NCI-H2081 treated with DMSO at 0.1 percent for 48 hours (cell line): ENCODE measurements at places on chromosomes 12 and 14.

GRCh38 chr12:26298785-26299621 is 103.6 kb downstream of the SSPN start:
- no peak for DNase-seq

GRCh38 chr14:77306851-77307496 is 13.7 kb downstream of the POMT2 start:
- DNase-seq, result no peak

DNA sequence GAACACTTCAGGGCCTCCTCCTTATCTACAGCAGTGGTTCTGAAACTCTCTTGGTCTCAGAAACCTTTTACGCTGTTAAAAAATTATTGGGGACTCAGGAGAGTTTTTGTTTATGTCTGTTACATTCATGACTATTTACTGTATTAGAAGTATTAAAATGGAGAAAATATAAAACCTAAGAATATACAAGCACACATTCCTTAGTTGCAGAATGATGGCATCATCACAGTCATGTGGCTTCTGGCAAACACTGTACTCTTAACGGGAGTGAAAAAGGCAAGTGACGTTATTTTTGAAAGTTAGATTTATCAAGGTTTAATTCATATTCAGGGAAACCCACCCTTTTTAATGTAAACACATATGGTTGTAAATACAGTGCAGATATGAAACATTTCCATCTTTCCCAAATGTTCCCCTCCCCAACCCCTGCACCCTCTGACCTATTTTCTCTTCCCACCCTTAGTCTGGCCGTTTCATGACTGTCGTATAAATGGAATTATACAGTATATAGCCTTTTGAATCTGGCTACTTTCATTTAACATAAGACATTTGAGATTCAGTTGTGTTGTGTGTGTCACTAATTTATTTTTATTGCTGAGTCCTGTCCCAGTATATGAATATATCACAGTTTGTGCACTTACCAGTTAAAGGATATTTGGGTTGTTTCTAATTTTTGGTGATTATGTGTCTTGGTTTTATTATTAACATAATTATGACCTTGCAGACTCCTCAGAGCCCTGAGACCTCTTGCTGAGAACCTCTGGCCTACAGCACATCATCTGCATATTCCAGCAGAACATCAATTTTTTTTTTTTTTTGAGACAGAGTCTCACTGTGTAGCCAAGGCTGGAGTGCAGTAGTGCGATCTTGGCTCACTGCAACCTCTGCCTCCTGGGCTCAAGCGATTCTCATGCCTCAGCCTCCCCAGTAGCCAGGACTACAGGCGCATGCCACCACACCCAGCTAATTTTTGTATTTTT is 457.0 kb downstream of the PCNX1 start:
- DNase-seq, result no peak

GRCh38 chr12:58930770-58931324 is 10.5 kb upstream of the LRIG3 start:
- no peak for DNase-seq

- no peak for DNase-seq
These were observed 133.1 kb downstream of the TMEM30B start for GRCh38 chr14:61147831-61148549.

GRCh38 chr14:39383741-39384140 is 48.5 kb downstream of the FBXO33 start:
- no peak for DNase-seq

DNA sequence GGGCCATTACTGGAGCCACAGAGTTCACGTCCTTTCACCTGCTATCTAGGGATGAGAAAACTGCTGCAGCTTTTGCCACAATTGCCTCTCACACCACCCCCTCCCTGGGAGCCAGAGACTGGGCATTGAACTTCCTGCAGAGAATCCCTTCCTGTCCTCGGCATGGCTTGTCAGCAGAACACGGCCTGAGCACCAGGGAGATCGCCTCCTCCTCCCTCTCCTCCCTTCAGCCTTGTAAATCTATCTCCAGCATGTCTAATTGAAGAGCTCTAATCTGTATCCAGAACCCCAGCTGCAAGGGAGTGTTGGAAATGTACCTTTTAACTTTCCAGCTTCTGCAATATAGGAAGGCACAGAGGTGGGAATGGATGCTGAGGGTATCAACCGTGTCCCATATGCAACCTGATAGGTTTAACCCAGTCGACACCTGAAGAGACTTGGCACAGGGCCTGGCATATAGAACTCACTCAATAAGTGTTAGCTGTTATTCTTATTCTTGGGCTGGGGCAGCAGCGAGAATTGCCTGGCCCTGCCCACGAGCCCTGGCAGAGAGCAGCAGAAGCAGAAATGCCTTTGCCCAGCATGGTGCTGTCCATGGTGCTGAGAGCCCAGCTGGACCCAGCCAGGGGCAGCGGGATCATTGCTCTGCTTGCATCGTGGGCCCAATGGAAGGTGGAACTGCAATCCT is 26.8 kb downstream of the TMEM63C start:
- DNase-seq, result peak; percentile 35

- no peak for DNase-seq
These were observed 34.8 kb downstream of the DUSP16 start for GRCh38 chr12:12527820-12528296.

GRCh38 chr12:109572506-109572845 is 828 bp downstream of the MMAB start:
- DNase-seq, result no peak

DNA sequence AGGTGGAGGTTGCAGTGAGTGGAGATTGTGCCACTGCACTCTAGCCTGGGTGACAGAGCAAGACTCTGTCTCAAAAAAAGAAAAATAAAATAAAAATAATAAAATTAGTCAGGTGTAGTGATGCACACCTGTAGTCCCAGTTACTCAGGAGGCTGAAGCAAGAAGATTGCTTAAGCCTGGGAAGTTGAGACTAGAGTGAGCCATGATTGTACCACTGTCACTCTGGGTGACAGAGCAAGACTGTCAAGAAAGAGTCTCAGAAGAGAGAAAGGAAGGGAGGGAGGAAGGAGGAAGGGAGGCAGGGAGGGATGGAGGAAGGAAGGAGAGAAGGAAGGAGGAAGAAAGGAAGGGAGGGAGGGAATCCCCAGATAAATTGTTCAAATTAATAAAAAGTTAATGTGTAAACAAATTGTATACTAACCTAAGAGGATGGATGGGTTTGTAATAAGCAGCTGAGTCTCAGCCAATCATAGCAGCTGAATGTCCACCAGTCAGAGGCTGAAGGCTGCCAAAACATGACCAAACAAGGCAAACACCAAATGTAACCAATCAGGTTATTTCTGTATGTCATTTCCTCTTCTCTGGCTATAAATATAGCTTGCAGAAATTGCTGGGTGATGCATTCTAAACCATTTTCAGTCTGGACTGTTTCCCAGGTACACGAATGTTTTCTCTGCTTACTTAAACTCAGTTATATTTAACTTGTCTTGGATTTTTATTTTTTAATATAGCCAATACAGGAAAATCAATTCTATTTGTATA is 6.1 kb upstream of the CDCA4 start:
- DNase-seq, result no peak

- DNase-seq, result no peak
These were observed 172.8 kb upstream of the PLEKHG7 start for GRCh38 chr12:92529944-92530343.

GRCh38 chr14:50714450-50715073 is 46.5 kb upstream of the SAV1 start:
- DNase-seq, result no peak

DNA sequence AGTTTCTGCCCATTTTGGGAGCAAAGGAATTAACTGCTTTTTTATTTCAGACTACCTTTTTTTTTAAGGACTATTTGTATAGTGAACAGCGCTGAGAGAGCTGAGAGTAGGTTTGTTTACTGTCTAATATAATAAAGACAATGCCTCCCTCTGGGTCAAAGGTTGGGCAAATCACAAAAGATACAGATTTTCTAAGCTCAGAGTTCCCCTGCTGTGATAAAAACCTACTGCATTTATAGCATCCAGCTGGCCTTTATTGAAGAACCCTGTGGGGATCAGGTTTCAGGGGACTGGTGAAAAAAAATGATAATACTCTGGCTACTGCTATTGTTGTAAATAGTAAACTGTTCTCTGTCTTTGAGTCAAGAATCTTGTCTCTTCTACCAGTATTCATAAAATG is 28.7 kb downstream of the CCDC59 start:
- DNase-seq, result peak; percentile 95

- DNase-seq, result no peak
These were observed 38.0 kb upstream of the WSCD2 start for GRCh38 chr12:108090932-108091678.

GRCh38 chr12:49635036-49635435 is 11.7 kb downstream of the PRPF40B start:
- DNase-seq, result no peak

DNA sequence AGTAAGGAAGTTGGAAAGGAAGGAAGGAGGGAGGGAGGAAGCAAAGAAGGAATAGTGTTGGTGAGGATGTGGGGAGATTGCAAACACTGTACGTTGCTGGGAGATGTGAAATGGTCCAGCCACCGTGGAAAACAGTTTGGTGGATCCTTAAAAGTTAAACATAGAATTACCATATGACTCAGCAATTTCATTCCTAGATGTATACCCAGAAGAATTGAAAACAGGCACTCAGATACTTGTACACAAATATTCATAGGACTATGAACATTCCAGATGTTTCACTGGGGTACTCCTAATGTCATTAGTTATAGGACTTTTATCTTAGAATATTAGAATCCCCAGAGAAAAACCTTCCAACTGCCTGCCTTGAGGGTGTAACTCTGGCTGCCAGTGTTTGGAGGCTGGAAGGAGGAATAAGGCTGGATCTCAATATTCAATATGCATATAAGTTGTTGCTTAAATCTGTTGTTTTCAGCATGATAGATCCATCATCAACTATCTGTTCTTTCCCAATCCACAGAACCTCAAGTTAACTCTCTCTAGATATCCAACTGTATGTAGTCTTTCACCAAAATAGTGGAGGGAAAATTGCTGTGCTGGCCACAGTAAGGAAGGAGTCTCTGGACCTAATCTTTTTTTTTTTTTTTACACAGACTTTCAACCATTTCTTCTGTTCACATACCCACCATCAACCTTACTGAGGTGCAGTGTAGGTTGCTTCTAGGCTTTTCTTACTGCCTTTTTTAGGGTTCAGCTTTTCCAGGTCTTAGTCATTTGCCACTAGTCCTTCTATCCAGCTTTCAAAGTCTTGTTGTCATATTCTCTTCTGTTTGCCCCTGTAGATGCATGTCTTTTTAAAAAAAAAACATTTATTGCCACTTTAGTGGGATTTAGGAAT is 94.5 kb downstream of the DNAI7 start:
- DNase-seq, result no peak

DNA sequence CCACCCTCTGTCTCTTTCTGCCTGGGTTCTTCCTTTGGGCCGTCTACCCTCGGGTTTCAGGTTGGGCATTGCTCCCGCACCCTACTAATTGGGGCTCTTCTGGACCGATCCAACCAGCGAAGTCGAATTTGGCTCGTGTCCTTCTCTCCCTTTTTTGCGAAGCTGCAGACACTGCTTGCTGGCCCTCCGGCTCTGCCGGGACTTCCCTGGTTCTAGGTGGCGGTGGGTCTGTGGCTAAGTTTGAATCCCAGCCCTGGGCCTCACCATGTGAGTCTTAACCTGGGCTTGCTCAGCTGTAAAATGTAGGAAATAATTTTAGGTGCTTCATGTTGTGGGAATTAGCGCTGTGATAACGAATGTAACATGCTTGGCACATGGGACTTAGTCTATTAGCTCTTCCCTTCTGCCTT is 418 bp upstream of the CISTR start:
- no peak for DNase-seq

DNA sequence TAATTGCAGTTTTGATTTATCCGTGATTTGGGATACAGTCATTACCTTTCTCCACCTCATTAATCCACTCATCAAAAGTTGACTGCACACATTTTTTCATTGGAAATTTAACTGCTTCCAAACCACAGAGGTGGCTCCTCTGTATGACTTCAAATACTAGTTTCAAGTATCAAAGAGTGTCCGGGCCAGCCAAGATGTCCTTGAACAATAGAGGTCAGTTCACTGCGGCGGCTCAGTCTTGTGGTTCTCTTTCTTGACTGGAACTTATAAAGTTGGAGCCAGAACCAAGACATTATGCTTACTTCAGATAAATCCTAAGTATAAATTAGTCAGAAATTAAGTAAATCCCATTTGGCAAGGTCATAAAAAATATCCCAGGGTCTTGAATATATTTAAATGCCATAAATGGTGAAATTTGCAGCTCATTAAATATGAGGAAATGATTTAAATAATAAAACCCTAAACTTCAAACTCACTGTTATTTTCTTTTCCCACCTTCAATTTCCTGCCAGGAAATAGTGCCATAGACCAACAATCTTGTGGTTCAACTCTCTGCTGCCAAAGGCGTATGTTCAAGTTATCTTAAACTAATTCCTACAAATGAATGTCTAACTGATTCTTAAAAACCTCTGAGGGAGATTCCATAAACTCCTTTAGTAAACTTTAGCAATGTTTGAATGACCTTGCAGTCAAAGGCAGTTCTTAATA is 360.8 kb downstream of the AEBP2 start:
- no peak for DNase-seq

GRCh38 chr12:78118486-78118885 is 287.8 kb downstream of the NAV3 start:
- DNase-seq, result no peak

GRCh38 chr12:81207664-81208063 is 129.8 kb downstream of the ACSS3 start:
- no peak for DNase-seq

DNA sequence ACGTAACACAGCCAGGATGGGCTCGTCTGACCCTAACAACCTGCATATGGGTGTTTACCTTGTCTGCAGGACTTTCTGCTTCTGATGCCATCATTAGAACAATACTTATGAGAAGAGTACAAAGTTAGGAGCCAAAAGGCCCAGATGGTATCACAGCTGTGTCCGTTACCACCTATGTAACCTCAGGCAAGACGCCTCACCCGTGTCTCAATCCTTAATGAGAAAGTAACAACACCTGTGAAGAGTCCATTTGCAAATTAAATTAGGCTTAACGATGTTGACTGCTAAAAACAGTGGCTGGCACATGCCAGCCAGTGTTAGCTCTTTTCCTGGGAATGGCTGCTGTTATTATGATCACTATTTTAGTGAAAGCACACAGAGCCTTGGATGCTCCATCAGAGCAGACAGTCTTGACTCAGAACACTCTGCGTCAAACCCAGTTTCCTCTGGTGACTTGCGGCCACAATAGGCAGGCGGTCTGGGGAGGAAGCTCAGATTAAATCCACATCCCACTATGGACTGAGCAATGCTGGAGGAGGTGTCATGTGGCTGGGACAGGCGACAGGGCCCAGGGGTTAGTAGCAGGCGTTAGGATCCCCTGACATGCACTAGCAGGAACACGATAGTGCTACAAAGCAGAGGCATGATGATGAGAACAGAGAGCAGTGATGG is 125.3 kb downstream of the SLC15A4 start:
- no peak for DNase-seq

DNA sequence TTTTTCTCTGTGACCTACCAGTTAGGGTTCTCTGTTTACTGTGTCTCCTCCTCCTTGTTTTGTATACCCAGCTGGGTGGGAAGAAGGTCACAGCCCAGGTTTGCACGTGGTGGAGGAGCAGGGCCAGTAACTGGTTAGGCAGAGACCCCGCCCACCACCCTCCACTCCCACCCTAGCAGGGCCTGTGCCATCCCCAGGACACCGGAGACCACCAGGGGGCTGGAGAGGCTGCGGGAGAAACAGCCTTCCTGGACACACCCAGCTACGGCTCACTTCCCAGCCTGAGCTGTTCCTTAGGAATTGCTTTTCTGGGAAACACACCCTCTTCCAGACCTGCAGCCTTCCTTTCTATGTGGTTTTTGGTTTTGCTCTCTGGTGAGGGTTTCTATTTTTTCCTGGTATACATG is 21.1 kb downstream of the BDKRB2 start:
- DNase-seq, result no peak

GRCh38 chr12:30643366-30643765 is 52.3 kb downstream of the IPO8 start:
- DNase-seq, result no peak

GRCh38 chr14:105142651-105143450 is 25.7 kb downstream of the JAG2 start:
- DNase-seq, result no peak
